CD8-positive, alpha-beta memory T cell (primary cell): ENCODE measurements at places on chromosomes 2 and 18. TPM values are rescaled to one million over a fixed set of nuclear protein-coding genes. Genes with fewer than 3 reads are reported as not detected.
A peak's percentile ranks its signal among the peaks of the same experiment; 100 is the strongest.

Gene GAD1
- total RNA-seq: 0.55 TPM

DNA sequence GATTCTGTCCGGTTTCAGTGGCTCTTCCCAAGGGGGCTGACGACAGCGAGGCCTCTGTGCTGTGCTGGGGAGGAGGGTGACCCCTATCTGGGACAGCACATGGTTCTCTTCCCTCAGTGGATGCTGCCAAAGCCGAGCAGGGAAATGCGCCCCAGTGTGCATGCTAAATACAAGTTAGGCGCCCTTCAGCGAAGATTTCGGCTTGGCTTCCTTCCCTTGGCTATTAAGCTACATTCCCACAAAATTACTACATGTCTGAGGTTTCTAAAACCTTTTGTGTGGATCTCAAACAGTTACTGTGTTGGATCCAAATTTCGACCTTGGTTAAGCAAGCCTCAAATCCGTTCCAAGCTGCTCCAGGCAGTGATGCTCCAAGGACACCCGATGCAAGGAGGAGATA, 440.3 kb downstream of the NRXN1 start:
- no peak for DNase-seq

- DNase-seq: no peak
Observed at GRCh38 chr18:21191596-21192307, 50.3 kb upstream of the GREB1L start.

Gene HEATR5B
- 18.2 TPM for total RNA-seq

GRCh38 chr2:192571636-192572035, 376.9 kb upstream of the TMEFF2 start:
- no peak for DNase-seq

DNA sequence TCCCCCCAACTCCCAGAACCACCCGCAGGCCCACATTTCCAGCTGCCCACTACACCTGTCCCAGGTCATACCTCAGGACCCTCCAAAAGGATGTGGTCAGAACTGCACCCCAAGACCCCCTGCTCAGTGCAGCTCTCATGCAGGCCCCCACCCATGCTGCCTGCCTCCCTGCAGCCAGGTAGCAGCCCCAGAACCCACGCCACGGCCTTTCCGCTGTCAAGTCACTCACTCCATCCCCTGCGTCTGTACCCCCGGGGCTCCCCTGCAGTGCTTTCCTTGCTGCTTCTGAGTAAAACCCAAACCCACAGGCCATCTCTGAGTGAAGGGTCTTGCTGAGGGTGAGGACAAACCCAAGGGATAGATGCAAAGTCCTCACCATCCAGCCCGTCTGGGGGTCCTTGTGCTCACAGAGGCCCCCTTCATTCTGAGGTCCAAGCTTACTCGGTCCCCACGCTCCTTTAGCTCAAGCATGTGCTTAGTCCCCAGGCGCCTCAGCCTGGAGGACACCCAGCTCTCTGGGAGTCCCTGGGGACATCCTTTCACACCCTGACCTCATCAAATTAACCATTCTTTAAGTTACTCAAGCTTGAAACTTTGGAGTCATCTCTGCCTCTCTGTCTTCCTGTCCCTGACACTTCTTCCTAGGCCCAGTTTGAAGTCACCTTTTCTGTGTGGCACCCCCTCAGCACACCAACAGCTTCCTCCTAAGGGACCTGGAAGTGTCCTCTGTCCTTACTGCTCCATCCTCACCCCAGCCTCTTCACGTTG, 130.1 kb downstream of the SMAD7 start:
- no peak for DNase-seq

GRCh38 chr2:53275743-53276142, 491.9 kb upstream of the CHAC2 start:
- DNase-seq: no peak

- DNase-seq: no peak
Observed at GRCh38 chr18:52716973-52717372, 377.0 kb downstream of the DCC start.

Gene RIT2
- total RNA-seq: not detected

- no peak for DNase-seq
Observed at GRCh38 chr2:117378653-117379052, 435.8 kb upstream of the DDX18 start.

- no peak for DNase-seq
Observed at GRCh38 chr2:241211276-241211675, 22.8 kb downstream of the ANO7 start.

DNA sequence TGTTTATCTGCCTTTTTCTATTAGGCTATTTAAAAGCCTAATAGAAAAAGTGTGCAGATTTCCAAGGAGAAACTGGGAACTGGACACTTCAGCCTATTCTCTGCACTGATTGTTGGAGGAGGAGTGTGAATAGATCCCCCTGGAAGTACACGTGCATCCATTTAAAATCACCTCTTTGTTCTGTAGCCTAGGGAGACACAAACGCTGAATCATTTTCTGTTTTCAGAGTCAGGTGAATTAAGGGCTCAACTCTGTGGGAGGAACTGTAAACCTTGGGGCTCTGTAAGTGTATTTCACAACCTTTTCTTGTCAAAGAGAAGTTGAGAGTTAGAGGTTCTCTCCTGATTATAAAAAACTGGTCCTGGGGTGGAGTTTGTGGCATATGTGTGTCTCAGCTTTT, 159.7 kb downstream of the SPAG16 start:
- no peak for DNase-seq

Gene TBR1
- total RNA-seq: not detected

DNA sequence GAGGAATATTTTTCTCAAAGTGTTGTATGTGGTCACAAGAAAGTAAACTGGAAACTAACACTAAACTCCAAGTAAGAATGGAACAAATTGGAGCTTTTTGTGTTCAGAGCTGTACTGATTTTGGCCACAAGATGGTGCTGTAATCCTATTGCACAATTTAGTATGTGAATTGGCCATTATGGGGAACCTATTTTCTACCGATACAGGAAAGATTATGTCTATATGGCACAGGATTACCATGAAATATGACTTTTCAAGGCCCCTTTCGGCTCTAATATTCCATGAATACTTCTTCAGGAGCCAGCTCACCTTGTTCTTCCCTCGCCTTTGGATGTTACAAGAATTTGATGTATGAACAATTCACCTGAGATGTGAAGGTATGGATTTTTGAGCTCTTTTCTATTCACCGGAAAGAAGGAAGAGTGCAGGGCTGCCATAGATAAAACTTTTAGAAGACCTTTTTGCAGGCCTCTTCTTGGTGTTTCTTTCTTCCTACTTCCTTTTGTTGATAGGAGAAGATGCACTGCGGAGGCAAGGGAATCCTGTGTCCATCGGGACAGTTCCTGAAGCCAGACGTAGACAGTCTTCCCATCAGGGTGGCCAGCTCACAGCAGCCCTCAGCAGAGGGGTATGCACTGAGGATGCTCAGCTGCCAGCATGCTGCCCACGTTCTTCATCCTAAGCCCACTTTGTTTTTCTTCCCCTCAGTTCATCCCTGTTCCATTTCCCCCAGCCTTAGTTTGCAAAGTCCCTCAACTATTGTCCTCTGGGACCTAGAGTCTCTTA, 13.3 kb downstream of the MRPL44 start:
- peak; percentile 48 for DNase-seq

GRCh38 chr2:216344950-216345300, 27.4 kb downstream of the MARCHF4 start:
- DNase-seq: no peak

DNA sequence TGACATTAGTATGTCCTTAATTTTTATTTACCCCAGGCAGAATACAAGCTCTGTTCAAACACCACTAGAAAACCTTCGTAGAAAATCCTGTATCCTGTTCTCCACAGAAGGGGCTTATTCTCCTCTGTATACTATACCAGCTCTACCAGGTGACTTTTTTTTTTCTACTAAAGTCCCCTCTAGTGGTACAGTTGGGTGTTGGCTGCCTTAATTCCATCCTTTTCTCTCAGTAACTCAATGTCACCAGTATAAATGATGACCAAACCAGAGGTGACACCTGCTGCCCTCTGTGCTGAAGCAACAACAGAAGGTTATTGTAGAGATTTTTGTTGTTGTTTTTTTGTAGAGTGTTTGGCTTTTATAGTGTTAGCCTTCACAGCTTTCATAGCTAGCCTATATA, 1322.0 kb downstream of the LRP1B start:
- DNase-seq: no peak

Gene KHK
- 17.8 TPM for total RNA-seq

GRCh38 chr18:55195863-55196262, 236.6 kb upstream of the CCDC68 start:
- no peak for DNase-seq

Gene SLC5A7
- total RNA-seq: not detected

DNA sequence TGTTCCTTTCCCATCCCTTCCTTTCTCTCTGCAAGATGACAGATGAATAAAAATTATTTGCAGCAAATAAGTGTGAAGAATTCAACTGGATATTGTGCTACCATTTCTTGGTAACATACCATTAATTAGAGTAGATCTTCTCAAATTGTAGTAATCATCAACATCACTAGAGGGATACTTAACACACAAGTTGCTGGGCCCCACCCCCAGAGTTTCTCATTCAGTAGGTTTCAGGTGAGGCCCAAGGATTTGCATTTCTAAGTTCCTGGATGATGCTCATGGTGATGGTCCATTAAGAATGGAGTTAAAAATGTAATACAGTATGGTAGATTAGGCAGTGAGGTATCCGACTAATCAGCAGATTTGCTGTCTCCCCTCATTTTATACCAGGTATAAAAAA, 594.0 kb downstream of the ERBB4 start:
- DNase-seq: no peak

DNA sequence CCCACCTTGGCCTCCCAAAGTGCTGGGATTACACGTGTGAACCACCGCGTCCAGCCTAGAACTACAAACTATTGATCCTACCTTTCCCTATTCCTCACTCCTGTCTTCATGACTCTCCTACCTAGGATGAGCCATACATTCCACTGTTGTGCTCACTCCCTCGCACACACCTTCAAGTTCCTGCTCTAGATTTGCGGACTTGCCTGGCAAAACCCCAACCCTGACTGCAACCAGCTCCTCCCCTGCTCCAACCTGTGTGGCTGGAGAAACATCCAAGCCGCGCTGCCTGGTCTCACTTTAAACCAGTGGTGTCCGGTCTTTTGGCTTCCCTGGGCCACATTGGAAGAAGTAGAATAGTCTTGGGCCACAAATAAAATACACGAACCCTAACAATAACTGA, 5.0 kb upstream of the DNPEP start:
- no peak for DNase-seq

Gene MTCL1
- total RNA-seq: 1.1 TPM

DNA sequence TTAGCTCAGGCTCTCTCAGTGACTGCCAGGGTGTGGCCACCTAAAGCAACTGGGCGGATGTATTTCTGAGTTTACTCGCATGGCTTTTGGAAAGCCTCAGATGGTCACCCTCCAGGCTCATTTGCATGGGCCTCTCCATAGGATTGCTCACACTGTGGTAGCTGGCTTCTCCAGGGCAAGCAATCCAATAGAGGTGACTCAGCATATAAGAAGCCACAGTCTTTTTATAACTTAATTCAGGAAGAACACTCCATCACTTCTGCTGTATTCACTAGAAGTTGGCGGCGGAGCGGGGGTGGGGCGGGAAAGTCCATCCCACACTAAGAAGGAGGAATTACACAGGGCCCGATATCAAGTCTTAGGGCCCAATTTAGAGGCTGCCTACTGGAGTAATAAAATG, 3.6 kb upstream of the DOK6 start:
- DNase-seq: no peak

DNA sequence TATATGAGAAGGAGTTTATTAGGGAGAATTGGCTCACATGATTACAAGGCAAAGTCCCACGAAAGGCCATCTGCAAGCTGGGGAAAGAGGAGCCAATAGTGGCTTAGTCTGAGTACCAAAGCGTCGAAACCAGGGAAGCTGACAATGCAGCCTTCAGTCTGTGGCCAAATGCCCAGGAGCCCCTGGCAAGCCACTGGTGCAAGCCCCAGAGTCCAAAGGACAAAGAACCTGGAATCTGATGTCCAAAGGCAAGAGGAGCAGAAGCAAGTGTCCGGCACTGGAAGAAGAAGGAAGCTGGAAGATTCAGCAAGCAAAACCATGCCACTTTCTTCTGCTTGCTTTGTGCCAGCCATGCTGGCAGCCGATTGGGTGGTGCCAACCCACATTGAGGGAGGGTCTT, 74.3 kb upstream of the NPAS2 start:
- DNase-seq: no peak

GRCh38 chr2:67871686-67872412, 191.0 kb downstream of the C1D start:
- DNase-seq: no peak

GRCh38 chr2:1662606-1663180, 81.6 kb downstream of the PXDN start:
- DNase-seq: no peak

DNA sequence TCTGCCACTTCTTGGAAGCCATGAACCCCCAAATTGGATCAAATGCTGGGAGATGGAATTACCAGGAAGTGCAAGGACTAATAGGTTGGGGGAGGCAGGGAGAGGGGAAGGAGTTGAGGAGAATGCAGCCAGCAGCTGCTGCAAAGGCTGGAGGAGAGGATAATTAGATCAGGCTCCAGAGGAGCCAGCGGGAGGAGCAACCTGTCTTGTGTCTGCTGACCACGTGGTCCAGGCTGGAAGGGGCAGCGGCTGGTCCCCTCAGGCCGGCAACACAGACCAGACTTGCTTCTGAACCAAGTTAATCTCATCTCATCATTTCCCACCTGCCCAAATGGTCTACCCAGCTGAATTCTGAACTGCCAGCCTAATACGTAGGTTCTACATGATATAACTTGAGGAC, 68.3 kb downstream of the MRO start:
- no peak for DNase-seq

Gene CYP1B1
- 19.4 TPM for total RNA-seq

Gene IL1RN
- total RNA-seq: 2.3 TPM

- peak; percentile 80 for DNase-seq
Observed at GRCh38 chr2:237700512-237701032, 73.2 kb downstream of the LRRFIP1 start.

DNA sequence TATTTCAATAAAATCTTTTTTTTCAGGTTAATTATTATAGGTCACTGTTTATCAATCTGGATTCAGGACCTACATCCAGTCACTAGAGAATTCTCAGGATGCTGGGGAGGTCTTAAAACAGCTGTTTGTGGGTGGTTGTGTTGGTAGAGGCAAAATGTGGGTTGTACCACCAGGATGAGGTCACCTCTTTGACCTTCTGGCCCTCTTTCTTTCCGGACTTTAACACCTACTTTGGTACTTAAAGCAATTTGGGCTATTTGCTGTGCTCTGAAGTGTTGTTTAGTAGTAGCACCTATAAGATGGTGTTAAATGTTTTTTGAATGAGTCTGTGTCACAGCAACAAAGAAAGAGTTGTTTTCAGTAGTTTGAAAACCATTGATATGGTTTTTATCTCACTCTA, 14.6 kb downstream of the EML4 start:
- peak; percentile 42 for DNase-seq

DNA sequence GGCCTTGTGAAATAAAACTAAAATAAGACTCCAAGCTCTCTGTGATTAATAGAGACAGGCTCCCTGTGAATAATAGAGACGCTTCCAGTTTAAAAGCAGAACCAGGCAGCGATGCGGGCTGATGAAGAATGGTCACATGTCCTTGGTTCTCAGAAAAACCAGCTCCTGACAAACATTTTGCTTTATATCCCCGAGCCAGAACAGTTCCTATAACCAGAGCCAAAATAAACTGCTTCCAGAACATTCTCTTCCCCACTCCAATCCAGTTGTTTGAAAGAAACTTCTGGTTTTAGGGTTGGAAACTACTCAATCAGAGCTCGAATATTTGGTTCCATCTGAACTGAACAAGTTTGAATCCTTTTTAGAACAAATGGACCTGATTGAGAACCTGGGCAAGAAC, 213.7 kb downstream of the TSN start:
- DNase-seq: no peak

Gene GALNT1
- 43.9 TPM for total RNA-seq
